ENCODE measurements at places on chromosomes 11 and 22.

- no peak for DNase-seq
These were observed 48.8 kb downstream of the MN1 start for GRCh38 chr22:27752771-27753170.

DNA sequence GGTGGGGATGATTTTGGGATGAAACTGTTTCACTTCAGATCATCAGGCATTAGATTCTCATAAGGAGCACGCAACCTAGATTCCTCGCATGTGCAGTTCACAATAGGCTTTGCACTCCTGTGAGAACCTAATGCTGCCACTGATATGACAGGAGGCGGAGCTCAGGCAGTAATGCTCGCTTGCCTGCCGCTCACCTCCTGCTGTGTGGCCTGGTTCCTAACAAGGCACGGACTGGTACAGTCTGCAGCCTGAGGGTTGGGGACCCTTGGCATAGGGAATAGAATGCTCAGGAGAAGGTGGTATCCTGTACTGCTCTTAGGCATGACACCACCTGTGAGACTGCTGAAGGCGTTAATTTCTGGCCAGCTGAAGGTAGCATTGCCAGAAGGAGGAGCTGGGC lies 47.0 kb downstream of the STIM1 start:
- no peak for DNase-seq

GRCh38 chr11:10543782-10544181 lies 2.8 kb upstream of the RNF141 start:
- no peak for DNase-seq

- no peak for DNase-seq
These were observed 1044.3 kb upstream of the RAG2 start for GRCh38 chr11:37642296-37642695.

DNA sequence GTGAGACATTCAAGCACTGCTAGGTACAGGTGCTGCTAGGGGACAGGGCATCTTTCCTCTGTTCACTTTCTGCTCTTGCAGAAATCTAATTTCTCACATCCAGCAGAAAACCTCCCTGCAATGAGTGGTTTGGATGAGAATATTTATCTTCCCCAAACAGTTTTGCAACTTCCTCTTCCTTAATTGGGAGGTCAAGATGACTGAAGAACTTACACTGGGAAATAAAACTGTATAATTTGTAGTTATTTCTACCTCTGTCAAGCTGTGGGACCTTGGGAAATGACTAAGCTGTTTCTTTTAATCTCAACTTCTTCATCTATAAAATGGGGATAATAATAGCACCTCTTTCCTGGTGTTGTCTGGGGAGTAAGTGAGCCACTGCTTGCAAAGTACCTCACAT lies 69.8 kb downstream of the PRR5L start:
- no peak for DNase-seq

GRCh38 chr11:43145653-43146052 lies 166.1 kb upstream of the API5 start:
- DNase-seq, result no peak

All from stimulated activated CD4-positive, alpha-beta T cell treated with anti-CD3 and anti-CD28 coated beads, Interleukin-1b, Interleukin-23, amount 100 ng/mL, for 1 hour (primary cell).